WTC11 (cell line): ENCODE measurements at places on chromosomes 5 and 9.

DNA sequence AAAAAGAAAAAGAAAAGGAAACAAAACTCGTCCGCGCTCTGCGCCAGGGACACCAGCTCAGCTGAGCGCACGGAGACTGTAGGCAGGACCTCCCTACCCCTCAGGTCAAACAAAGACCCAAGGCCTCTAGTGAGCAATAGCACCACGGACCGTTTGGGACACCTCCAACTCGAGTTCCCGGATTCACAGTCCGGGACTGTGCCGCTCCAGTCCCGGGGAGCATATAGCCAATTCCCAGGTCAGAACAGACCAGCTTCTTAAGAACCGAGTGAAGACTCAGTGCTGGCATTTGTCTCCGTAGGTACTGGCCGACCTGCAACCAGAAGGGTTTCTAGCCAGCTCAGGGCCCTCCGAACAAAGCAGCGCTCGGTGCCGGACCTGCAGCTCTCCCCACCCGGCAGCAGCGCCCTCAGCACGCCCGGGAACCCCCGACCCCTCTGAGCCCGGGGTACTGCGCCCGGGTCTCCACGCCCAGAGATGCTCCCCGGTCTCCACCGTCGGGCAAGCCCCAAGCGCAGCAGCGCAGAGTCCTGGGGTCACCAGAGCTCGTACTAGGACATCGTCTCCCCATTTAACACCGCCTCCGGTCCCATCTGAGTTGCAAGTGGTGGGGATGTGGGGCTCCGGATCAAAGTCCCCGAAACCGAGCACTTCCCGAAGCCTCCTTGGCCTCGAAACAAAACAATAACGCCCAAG, 591 bp downstream of the ABCA1 start:
- peak; percentile 53 for DNase-seq

- no peak for DNase-seq
Measured at GRCh38 chr9:2624051-2624682, 2.6 kb downstream of the VLDLR start.

DNA sequence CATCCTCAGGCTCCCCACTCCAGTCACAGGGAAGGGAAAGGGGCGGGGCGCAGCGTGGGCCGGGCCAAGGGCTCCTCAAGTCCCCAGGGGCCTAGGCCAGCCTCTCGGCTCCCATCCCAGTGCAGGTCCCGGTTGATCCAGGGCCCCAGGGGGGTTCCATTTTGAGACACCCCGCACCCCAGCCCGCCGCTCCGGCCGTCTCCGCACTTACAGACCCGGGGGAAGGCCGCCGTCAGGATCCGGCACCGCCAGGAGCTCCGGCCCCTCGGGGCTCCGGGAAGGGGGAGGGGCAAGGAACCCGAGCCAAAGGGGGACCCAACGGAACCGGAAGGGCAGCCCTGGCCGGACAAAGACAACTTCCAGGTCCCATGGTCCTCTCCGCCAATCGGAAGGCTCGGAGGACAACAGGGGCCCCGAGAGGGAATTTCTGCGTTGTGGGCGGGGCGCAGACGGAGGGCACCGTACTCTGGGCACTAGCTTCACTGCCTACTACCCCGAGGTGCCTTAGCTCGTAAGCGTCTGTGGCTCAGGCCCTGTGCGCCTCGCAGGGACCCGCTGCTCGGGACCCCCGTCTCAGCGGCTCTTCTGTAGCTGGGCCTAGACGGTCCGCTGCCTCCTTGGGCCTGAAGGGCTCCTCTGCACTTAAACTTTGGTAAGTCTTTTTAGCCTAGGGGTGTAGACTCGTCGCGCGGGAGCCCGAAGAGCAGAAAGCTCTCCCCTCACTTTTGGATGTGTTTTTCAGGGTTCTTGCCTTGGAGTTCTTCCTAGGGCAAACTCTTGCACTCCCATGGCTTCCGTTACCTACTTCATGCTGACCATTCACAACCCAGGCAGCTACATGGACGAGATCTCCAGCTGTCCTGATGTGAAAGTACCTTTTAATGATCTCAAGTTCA, at the start of gene ZBTB26:
TSS of gene ZBTB26 (minus strand) at position 287 of the 896 bp plus-strand sequence. CDS start 11,578 bp downstream, outside the sequence.
- DNase-seq = peak; percentile 96

- peak; percentile 21 for DNase-seq
Measured at GRCh38 chr5:123098767-123099513, 9.9 kb downstream of the PRDM6 start.

DNA sequence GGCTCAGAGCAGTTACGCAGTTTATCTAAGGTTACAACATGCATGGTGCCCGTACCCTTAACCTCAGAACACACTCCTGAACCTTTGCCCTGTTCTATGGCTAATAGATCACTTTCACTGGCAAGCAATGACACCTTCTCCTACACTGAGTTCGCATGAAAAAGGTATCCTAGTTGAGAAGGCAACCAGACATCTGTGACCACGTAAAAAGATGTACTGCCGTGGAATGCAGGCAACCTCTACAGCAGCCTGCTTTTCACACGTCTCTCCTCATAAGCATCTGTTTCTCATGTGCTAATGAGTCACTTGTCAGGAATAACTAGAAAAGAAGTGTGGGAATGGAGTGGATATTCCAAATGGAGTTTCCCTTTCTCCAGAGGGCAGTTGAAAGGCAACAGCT, 71.4 kb downstream of the FBXO38 start:
- DNase-seq = no peak

DNA sequence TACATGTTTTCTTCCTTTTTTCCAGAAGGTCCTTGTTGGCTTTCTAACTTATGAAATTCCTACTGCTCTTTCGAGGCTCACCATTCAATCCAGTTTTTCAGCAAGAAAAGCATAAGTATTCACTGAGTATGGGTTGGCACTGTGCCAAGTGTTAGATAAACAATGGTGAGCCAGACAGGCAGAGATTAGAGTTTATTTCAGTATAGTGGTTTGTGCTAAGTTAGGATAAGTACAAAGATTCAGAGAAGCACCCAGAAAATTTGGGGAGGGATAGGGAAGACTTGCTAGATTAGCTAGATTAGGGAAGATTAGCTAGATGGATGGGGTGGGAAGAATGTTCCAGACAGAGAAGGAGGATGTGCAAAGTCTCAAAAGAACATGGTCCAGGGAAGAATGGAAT, 122.9 kb downstream of the OXCT1 start:
- no peak for DNase-seq

DNA sequence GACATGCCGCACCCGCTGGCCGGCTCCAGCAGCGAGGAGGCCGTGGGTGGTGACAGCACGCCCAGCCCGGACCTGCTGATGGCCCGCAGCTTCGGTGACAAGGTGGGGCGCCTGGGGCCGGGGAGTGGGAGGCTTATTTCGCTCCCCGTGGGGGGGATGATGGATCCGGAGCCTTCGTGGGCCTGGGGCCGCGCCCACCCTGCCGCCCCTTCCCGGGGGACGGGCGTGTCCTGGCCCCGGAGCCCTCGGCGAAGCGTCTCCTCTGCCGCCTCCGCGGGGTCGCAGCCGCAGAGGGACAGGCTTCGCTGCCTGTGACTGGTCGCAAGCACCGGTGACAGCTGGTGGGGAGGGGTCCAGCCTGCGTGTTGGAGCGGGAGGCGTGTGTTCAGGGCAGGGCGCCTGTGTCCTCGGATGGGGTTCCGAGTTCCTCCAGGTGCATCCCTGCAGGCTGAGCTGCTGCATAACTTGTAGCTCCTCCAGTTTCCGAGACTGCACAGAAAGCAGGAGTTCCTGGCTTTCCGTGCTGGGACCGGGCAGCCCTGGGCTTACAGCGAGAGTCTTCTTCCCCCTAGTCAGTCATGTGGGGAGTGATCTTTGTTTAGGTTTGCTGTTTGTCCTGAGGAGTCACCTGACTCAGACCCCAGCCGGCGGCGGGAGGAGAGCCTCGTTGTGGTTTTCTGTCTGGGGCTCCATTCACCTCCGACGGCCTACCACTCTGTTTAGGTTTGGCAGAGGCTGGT, 666 bp downstream of the SNX30 start:
- DNase-seq = peak; percentile 65

- no peak for DNase-seq
Measured at GRCh38 chr9:38642951-38643814, 22.8 kb upstream of the ANKRD18A start.

DNA sequence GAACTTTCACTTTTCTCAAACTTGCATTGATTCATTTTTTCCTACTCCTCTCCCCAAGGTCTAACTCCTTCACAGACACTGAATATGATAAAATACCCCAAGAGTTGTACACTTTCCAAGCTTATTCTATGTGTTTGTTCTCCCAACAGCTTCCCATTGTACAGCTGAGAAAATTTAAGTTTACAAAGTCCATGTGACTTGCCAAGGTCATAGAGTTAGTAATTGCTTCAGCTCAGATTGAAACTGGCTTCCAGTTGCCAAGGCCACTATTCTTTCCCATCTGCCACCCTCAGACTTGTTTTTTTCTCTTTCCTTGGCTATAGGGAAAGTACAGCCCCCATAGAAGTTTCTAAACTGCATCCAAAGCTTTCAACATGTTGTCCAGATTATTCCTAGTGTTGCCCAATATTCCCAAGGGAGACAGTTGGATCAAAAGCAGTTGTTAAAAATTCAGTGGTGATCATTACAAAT, 34.8 kb downstream of the TNFSF8 start:
- no peak for DNase-seq
